Central memory CD8-positive, alpha-beta T cell (primary cell): ENCODE measurements at places on chromosomes 5 and 9.

GRCh38 chr9:28287455-28287854 lies 714.2 kb upstream of the C9orf72 start:
- H3K4me1 ChIP-seq = no peaks in the 10 kb centered on the region
- no peak overlapping the region for H3K27ac ChIP-seq
- DNase-seq = no peak
- H3K4me3 ChIP-seq = no peak overlapping the region

- H3K27ac ChIP-seq = no peak overlapping the region
- H3K36me3 ChIP-seq = no peaks in the 10 kb centered on the region
- H3K4me3 ChIP-seq = no peak overlapping the region
- no peak for DNase-seq
- no peaks in the 10 kb centered on the region for H3K27me3 ChIP-seq
- no peaks in the 10 kb centered on the region for H3K4me1 ChIP-seq
Measured at GRCh38 chr5:52043137-52043536, 659.9 kb downstream of the ISL1 start.

- no peak overlapping the region for H3K27ac ChIP-seq
- H3K36me3 ChIP-seq = peaks cover 2% of the 10 kb centered on the region
Measured at GRCh38 chr5:164763206-164763605, 1257.8 kb downstream of the MAT2B start.

DNA sequence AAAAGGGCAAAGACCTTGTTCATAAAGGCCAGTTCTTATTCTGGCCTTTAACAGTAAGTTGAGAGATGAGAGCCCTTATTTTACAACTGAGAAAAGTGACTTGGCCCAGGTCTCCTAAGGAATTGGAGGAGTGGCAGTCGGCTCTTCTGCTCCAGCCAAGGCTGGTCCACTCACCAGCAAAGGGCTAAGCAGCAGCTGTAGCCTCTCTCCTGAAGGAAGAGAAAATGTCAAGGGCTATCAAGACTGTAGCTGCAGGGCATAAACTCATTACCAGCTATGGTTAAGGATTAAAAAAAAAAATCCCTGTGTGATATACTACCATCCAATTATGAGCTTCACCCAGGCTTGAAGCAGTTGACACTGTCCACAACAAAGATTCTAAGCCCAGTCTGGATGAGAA lies 138.6 kb upstream of the RAD23B start:
- no peak overlapping the region for H3K27ac ChIP-seq
- H3K27me3 ChIP-seq = peaks cover 50% of the 10 kb centered on the region
- H3K4me1 ChIP-seq = no peaks in the 10 kb centered on the region
- no peaks in the 10 kb centered on the region for H3K36me3 ChIP-seq
- H3K4me3 ChIP-seq = no peak overlapping the region

DNA sequence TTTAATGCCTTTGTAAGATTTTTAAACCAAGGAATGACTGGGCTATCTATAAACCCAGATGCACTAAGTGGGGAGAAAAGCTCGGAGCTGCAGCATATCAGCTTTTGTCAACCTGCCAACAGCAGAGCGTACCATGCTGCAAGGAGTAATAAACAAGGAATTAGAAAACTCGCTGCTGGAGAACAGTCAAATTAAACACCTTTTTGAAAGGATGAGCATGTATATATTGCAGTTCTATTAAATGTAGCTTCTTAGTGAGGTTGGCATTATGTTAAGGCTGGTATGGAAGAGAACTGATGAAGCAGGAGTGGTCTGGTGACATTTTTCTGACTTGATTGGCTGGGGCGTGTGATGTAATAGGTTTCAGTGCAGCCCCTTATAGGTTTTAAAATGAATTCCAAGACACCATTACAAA lies 74.7 kb downstream of the PIK3R1 start:
- peak overlapping the region; percentile 91 for H3K4me3 ChIP-seq
- no peaks in the 10 kb centered on the region for H3K27me3 ChIP-seq
- peaks cover 68% of the 10 kb centered on the region for H3K4me1 ChIP-seq
- H3K27ac ChIP-seq = no peak overlapping the region
- DNase-seq = no peak

GRCh38 chr9:69379270-69379982 lies 54.4 kb downstream of the ENTREP1 start:
- DNase-seq = no peak
- H3K27ac ChIP-seq = no peak overlapping the region
- no peak overlapping the region for H3K4me3 ChIP-seq
- H3K4me1 ChIP-seq = no peaks in the 10 kb centered on the region

DNA sequence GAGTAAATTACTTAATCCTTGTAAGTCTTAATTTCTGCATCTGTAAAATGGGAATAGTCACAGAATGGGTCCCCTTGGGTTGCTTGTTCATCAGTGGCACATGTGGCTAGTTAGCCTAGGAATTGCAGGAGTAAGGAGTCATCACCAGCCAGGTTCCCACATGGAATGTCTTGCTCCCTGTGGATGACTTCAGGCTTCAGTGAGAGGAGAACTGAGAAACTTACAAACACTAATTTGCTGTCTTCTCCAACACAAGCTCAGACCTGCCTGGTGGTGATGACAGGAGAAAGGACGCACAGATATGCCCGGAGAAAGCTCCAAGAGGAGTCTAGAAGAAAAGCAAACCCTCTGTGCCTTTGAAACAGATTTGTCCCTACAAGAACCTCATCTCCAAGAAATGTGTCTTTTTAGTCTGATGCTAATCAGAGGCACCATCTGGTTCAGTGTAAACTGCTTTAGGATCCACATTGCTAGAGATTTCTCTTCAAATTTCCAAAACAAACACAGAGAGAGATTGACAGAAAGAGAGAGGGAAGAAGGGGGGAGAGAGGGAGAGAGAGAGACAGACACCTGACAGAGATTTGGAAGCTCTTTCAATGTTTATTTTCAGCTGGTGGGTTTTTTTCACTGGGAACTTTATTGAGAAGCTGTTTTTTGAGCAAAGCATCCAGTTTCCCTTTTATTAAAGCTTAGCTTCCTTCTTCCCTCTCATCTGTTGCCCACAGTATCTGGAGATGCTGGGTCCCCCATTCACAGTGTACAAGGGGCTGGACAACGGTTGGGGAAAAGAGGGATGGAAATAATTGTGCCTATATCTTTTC lies 128.3 kb downstream of the DOCK2 start:
- no peak for DNase-seq
- H3K4me3 ChIP-seq = no peak overlapping the region
- H3K27me3 ChIP-seq = no peaks in the 10 kb centered on the region
- H3K4me1 ChIP-seq = peaks cover 23% of the 10 kb centered on the region

GRCh38 chr9:29100762-29101161 lies 1527.5 kb upstream of the C9orf72 start:
- H3K27me3 ChIP-seq = no peaks in the 10 kb centered on the region
- no peak overlapping the region for H3K27ac ChIP-seq
- no peak overlapping the region for H3K4me3 ChIP-seq
- H3K4me1 ChIP-seq = no peaks in the 10 kb centered on the region
- H3K36me3 ChIP-seq = no peaks in the 10 kb centered on the region

- H3K27me3 ChIP-seq = no peaks in the 10 kb centered on the region
- no peak overlapping the region for H3K27ac ChIP-seq
- no peak for DNase-seq
- H3K4me3 ChIP-seq = no peak overlapping the region
- no peaks in the 10 kb centered on the region for H3K4me1 ChIP-seq
Measured at GRCh38 chr5:98391921-98392625, 381.4 kb upstream of the RGMB start.

DNA sequence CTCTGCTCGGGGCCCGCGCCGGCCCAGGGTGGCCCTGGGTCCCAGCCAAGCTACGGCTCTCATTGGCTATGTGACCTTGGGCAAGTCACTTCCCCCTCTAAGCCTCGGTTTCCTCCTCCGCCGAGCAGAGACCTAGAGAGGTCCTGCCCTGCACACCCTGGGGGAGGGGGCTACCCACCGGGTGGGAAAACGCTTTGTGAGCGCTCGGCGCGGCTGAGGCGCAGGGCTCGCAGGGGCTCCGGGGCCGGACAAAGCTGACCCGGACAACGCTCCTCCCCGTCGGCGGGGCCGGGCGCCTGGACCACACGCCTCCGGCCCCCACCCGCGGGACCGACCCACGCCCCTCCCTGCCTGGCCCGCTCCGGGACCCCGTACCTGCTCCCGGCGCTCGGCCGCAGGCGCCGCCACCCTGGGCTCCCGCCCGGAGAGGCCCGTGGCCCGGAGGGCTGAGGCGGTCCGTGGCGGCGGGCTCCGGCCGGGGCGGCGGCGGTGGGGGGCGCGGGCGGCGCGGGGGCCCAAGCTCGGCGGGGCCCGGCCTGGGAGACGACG lies 85.7 kb upstream of the MELK start:
- peak overlapping the region; percentile 56 for H3K27ac ChIP-seq
- peaks cover 55% of the 10 kb centered on the region for H3K4me1 ChIP-seq
- DNase-seq = peak; percentile 22
- peak overlapping the region; percentile 77 for H3K4me3 ChIP-seq
- H3K36me3 ChIP-seq = peaks cover 17% of the 10 kb centered on the region
- no peaks in the 10 kb centered on the region for H3K27me3 ChIP-seq

DNA sequence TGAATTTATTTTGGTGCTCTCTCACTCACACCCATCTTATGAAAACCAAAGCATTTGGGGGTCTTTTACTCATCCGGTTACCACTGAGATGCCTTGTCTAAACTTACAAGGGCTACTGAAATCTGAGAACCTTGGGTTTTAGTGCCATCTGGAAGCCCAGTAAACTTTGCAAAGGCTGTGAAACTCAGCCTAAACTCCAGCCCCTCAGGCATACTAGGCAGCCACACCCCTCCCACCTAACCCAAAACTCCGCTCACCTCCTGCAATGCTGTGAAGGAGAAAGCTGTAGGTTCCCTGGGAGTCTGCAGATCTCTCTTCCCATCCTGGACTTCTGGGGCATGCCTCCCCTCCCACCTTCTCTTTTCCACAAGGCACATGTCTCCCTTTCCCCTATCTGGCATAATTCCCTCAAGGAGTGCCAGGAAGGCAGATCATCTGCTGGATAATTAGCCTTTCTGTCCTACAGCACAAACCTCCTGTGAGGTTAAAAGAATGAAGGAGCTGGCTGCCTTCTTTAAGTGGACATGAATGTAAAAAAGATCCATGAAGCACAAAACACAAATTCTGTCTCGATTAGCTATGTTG lies 71.5 kb upstream of the ANXA1 start:
- peaks cover 56% of the 10 kb centered on the region for H3K27me3 ChIP-seq
- H3K4me3 ChIP-seq = no peak overlapping the region
- H3K27ac ChIP-seq = no peak overlapping the region
- no peaks in the 10 kb centered on the region for H3K36me3 ChIP-seq
- H3K4me1 ChIP-seq = no peaks in the 10 kb centered on the region
- DNase-seq = no peak

DNA sequence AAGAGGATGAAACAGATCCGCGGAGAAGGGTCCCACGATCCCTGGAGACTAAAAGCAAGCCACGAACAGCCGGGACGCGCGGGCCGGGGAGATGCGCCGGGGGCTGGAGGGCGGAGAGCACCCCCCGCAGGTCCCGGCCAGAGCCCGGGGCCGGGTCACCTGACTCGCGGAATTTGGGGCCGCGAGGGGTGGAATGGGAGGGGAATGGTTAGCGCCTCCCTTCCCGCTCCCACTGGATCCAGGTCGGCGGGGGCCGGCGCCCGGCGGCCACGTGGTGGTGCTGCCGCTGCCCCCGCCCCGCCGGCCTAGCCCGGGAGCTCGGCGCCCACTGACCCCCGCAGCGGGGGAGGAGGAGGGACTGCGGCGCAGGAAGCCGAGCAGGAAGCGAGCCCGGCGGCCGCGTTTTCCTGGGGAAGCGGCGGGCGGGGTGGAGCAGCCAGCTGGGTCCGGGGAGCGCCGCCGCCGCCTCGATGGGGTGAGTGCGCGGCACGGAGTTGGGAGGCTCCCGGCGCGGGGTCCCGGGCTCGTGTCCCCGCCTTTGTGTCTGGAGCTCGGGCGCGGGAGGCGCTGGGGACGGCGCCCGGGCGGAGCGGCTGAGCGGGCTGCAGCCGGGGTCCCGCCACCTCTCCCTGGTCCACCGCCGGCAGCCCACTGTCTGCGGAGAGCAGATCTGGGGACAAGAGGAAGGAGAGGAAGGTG lies at the start of gene RAI14:
Gene RAI14 (plus strand): TSS at position 328 of the 699 bp plus-strand sequence. CDS start 30,592 bp downstream, outside the sequence.
- H3K4me3 ChIP-seq = peak within 1 kb of the TSS; percentile 96
- no peak for DNase-seq
- peaks cover 54% of the 10 kb centered on the region for H3K27me3 ChIP-seq
- peaks cover 25% of the 10 kb centered on the region for H3K4me1 ChIP-seq
- H3K36me3 ChIP-seq = peaks cover 4% of the 10 kb centered on the region

- no peak for DNase-seq
- no peak overlapping the region for H3K4me3 ChIP-seq
- H3K27ac ChIP-seq = no peak overlapping the region
- peaks cover 34% of the 10 kb centered on the region for H3K27me3 ChIP-seq
- H3K4me1 ChIP-seq = no peaks in the 10 kb centered on the region
- no peaks in the 10 kb centered on the region for H3K36me3 ChIP-seq
Measured at GRCh38 chr5:139864716-139865483, 69.3 kb downstream of the PSD2 start.

DNA sequence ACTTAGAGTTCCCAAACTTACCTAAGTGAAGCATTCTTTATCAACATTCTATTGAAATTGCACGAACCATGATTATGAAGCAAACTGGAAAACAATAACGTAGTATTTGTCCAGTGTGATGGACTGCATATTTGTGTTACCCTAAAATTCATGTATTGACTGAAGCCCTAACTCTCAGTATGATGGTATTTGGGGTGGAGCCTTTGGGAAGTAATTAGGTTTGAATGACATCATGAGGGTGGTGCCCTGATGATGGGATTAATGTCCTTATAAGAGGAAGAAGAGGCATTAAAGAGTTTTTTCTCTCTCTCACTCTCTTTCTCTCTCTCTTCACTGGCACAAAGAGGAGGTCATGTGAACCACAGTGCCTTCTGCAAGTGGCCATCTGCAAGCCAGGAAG lies 365.4 kb upstream of the PTGER4 start:
- no peaks in the 10 kb centered on the region for H3K4me1 ChIP-seq
- no peaks in the 10 kb centered on the region for H3K36me3 ChIP-seq
- H3K4me3 ChIP-seq = no peak overlapping the region
- H3K27ac ChIP-seq = no peak overlapping the region
- no peaks in the 10 kb centered on the region for H3K27me3 ChIP-seq

DNA sequence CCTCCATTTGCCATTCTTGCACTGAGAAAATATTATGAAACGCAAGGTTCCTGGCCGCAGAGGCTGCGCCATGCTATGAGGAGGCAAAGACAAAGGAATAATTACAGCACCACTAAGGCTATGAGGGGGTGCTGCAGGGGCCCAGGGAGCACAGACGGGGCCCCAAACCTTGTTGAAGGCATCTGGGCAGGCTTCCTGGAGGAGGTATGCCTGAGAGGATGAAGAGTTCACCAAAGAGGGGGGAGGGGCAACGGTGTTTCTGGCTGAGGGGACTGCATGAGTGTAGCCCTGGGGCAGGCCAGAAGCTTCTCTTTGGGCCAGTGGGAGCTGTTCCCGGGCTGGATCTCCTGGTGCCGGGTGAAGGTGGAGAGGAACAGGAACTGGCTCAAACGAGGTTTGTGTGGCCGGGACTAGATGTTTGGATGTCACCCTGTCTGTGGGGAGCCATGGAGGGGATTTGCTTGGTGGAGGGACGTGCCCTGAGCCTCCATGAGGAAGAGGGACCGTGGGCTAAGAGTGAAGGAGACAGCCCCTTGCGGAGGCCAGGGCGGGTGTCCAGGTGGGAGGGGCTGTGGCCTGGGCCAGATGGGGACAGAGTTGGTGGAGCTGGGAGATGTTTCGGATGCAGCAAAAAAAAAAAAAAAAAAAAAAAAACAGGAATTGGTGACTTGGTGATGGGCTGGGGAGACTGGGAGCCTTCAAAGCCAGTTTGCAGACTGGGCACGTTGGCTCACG lies 28.2 kb downstream of the PTGES start:
- no peak for DNase-seq
- H3K27ac ChIP-seq = peak overlapping the region; percentile 38
- H3K27me3 ChIP-seq = peaks cover 45% of the 10 kb centered on the region
- no peaks in the 10 kb centered on the region for H3K4me1 ChIP-seq
- H3K4me3 ChIP-seq = no peak overlapping the region
- H3K36me3 ChIP-seq = peaks cover 2% of the 10 kb centered on the region

- H3K36me3 ChIP-seq = no peaks in the 10 kb centered on the region
- no peak overlapping the region for H3K27ac ChIP-seq
- no peak overlapping the region for H3K4me3 ChIP-seq
Measured at GRCh38 chr5:134490255-134490924, 35.1 kb upstream of the JADE2 start.
